NCI-H82 (cell line): ENCODE measurements at places on chromosomes 3 and 15.
A peak's percentile ranks its signal among the peaks of the same experiment; 100 is the strongest.

DNA sequence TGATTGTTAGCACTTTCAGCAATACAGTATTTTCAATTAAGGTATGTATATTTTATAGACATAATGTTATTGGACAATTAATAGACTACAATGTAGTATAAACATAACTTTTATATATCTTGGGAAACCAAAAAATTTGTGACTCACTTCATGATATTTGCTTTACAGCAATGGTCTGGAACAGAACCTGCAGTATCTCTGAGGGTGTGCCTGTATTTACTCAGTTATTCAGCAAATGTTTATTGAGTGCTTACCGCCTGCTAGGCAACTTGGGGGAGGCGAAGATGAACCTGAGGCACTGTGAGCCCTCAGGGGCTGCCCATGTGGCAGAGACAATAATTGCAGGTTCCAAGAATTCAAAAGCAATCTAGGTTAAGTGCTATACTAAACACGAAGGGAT, 144.8 kb downstream of the GABRB3 start:
- no peak for DNase-seq

- DNase-seq, result peak; percentile 9
Measured at GRCh38 chr3:29065211-29065785, 215.6 kb upstream of the RBMS3 start.

- no peak for DNase-seq
Measured at GRCh38 chr3:107882881-107883280, 207.9 kb downstream of the CD47 start.

DNA sequence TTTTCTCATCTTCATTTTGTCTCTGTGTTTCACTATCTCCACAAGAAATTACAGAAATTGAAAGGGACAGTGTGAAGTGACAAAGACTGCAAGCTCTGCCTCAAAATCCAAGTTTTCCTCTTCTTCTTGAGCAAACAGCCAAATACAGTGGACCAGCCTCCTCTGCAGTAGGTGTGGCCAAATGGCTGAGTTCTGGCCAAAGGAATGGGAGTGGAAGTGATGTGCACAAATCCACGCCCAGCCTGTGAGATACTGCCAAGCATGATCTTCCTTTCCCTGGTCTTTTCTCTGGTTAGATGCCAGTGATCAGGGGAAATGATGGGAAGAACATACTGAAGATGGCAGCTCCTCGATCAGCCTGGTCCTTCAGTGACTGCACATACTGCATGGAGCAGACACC, 111.0 kb upstream of the CPNE4 start:
- DNase-seq, result no peak

DNA sequence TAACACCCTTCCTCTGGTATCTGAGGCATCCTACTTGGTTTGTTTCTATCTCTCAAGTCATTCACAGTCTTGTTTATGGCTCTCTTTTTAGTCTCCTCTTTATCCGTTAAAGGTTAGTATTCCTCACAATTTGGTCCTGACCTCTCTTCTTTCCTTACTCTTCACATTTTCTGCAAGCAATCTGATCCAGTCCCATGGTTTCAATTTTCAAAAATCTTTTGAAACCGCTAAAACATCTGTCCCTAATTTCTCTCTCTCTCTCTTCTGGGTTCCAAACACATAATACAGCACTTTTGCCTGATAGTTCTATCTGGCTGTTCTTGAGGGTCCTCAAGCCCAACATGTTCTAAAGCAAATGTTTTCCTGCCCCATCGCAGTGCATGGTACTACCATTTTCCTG, 149.0 kb downstream of the SERPINI1 start:
- no peak for DNase-seq

- peak; percentile 75 for DNase-seq
Measured at GRCh38 chr3:134252766-134253165, 2.1 kb upstream of the RYK start.

DNA sequence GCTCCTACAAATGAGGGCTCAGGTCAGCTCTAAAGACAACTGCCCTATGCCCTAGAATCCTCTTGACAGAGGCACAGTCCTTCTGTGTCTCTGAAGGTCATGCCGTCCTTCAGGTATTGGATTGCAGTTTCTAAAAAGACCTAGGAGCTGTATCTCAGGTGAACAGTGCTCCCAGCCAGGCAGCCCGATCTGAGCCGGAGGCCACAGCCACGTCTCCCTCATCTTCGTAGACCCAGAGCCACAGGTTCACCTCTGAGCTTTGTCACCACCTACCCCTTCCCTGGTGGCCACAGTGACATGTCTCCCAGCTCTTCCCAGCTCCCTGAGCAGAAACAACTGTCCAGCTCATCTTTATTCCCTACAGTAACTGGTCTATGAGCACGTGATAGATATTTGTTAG, 228.0 kb downstream of the VPS13C start:
- DNase-seq, result no peak

DNA sequence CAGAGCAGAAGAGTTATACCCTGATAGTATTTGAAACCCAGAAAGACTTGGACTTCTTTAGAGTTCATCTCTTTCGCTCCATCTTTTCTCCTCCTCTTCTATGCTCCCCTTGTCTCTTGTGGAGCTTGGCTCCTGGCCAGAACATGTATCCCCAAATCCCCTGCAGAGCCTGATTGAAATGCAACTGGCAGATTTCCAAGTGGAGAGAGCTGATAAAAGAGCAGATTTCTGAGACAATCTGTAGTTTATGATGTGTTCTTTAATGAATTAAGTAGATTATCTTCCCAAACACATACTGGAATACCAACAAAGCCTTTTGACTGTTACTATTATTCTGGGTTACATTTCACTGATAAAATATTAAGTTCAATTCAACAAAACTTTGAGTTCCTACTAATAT, 33.4 kb downstream of the UNC13C start:
- peak; percentile 86 for DNase-seq

GRCh38 chr3:21447476-21448151, 303.4 kb downstream of the ZNF385D start:
- DNase-seq, result no peak

GRCh38 chr3:42159147-42159546, 68.0 kb downstream of the TRAK1 start:
- no peak for DNase-seq

DNA sequence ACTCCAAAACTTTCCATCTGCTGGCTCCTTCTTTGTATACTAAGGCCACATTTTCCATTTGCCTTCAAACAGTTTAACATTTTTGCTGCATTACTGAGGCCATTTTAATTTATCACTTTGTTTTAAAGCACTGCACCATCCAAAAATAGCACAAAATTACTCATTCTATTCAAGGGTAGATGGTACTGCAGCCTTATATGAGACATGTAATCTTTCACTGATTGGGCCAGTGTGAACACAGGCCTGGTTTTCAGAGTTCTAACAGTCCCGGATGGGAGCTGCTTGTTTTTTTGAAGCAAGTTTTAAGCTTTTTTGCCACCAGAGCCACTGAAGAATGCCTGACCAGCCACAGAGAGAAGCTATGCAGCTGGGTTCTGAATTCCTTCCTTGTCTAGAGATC, 172.3 kb upstream of the TSC22D2 start:
- DNase-seq, result no peak

- no peak for DNase-seq
Measured at GRCh38 chr3:13882876-13883275, 3.0 kb upstream of the WNT7A start.

DNA sequence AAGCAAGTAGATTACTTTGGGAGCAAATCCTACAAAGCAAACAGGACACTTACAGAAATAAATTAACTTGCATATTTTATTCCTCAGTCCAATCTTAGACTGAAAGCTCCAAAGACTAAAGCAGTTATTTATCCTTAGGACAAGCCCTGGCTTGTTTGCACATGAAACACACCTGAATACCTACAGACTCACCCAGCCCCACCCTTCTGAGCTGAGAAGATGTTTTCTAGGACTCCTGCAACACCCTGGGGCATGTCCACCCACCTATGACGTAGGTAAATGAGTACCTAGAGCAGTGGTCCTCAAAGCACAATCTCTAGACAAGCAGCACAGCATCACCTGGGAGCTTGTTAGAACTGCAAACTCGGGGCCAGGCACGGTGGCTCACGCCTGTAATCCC, 80.8 kb downstream of the ANXA2 start:
- DNase-seq, result no peak

- DNase-seq, result peak; percentile 25
Measured at GRCh38 chr3:83807511-83807910, 1151.3 kb upstream of the CADM2 start.

GRCh38 chr3:187828579-187829452, 83.5 kb upstream of the BCL6 start:
- DNase-seq, result no peak

DNA sequence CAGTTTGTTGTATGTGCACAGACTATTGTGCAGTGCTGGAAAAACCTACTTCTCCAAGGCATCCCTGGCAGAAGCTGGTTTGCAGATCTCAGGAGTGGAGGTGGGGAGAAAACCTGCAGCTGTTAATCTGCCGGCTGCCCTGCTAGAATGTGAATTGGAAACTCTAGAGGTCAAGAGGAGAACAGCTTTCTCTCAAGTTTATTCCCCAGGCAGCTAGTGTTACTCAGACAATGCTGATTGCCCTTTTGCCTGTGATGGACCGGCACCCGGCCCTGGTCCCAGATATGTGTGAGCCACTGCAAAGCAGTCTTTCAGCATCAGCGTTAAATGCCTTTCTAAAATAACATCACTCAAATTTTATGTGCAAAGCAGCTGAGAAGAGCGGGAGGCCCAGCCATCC, 129.7 kb upstream of the TPM1 start:
- DNase-seq, result peak; percentile 58

- DNase-seq, result no peak
Measured at GRCh38 chr3:14422016-14422963, 19.9 kb downstream of the SLC6A6 start.

DNA sequence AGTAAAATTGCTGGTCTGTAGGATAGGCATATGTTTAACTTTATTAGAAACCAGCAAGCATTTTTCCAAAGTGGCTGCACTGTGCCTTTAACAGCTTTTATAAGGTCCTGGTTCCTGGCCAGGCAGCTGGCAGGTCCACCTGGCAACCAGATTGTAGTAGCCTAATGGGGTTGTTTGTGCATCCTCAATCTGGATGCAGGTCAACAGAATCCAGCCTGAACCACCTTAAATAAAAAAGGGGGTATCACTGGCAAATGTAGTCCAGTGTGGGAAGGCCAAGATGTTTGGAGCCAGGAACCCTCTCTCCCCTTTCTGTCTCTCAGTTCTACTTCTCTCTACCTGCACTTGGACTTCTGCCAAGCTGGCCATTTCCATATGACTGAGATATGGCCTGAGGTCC, 200.3 kb downstream of the ZNF621 start:
- DNase-seq, result no peak

DNA sequence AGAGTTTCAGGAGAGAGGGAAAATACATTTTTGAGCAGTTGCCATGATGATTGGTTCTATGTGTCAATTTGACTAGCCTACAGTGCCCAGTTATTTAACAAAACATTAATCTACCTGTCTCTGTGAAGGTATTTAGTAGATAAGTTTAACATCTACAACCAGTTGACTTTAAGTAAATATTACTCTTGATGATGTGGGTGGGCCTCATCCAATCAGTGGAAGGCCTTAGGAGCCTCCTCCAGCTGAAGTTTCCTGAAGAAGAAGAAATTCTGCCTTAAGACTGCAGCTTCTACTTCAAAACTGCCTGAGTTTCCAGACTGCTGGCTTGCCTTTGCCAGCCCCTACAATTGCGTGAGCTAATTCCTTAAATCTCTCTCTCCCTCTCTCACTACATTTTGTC, 93.6 kb downstream of the OXSM start:
- no peak for DNase-seq

- no peak for DNase-seq
Measured at GRCh38 chr15:100101426-100102089, 240.2 kb downstream of the ADAMTS17 start.

GRCh38 chr15:65476903-65477302, 40.6 kb downstream of the DPP8 start:
- DNase-seq, result no peak

DNA sequence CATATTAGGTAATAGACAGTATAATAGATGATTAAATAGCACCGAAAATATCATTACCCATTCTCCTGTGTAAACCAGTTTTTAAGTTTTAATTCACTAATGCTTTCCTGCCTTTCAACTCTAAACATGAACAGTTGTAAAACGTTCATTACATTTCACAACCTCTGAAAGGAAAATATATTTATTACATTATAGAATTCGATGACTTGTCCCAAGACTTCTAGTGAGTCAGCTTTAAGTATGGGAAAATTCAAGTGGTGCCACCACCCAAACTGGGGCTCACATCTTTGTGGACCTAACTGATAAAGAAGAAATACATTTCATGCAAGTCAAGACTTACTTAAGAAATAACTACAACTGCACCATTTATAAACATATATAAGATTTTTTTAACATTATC, 2.0 kb downstream of the TRIM59 start:
- no peak for DNase-seq

DNA sequence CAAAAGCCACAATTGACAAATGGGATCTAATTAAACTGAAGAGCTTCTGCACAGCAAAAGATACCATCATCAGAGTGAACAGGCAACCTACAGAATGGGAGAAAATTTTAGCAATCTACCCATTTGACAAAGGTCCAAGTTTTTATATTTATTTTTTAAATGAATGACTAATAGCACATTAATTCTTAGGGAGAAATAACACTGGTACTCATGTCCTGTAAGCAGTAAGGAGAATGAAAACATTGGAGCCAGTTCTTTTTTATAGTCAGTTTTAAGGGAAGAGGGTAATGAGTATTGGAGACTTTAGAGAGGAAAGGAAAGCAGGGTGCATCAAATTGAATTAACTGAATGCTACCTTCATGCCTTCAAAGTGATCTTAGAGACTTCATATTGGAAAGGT, 404.7 kb upstream of the TGFBR2 start:
- no peak for DNase-seq

DNA sequence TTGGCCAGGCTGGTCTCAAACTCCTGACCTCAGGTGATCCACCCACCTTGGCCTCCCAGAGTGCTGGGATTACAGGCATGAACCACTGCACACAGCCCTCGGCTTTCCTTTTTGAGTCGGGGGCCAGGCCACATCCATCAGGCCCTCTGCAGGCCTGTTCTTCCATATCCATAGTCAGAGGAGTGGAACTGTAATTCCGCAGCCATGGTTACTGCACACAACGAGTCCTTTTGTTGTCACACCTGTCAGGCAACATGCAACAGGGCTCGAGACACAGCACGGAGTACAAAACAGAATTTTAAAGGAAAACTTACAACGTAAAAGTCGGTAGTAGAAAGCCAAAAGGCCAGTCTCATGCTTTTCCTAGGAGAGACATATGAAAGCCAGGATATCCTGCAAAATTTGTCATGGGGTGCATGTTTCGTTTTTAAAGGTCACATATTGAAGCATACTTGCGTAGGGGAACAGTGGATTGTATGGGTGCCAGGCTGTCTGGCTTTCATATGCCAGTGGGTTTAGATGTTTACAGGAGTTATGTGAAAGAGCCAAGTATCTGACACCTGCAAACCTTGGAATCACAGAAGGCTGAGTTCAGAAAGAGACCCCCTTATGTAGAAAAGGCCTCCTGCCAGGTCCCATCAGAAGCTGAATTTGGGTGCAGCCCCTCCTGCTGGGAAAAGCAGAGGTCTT, 63.2 kb upstream of the LPP start:
- DNase-seq, result no peak

GRCh38 chr3:196073255-196073753, 8.6 kb downstream of the TFRC start:
- DNase-seq, result peak; percentile 87
